ENCODE measurements at places on chromosomes 3 and 15. TPM values are rescaled to one million over a fixed set of nuclear protein-coding genes. Genes with fewer than 3 reads are reported as not detected.

DNA sequence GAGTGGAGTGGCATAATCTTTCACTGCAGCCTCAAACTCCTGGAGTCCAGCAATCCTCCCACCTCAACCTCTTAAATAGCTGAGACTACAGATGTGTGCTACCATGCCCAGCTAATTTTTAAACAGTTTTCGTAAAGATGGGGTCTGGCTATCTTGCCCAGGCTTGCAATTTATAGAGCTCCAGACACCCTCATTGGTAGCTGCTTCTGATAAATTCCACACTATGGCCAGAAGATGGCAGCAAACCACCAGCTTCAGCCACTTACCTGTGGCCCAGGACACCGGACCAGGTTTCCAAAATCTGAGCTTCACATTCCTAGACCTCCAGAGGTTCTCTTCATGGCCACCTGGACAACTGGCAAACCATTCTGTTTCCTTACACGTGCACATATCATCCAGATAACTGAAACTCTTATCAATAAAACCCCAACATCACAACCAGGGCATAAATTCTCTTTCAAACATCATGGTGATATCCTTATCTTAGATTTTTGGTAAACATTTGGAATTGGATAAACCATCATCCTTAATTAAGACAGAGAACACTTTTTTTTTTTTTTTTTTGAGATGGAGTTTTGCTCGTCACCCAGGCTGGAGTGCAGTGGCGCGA is 28.9 kb downstream of the FBXW12 start:
- peak; percentile 49 for DNase-seq
- H3K36me3 ChIP-seq = no peaks in the 10 kb centered on the region
- H3K4me3 ChIP-seq = no peak overlapping the region
- no peaks in the 10 kb centered on the region for H3K4me1 ChIP-seq
- no peak overlapping the region for H3K27ac ChIP-seq

DNA sequence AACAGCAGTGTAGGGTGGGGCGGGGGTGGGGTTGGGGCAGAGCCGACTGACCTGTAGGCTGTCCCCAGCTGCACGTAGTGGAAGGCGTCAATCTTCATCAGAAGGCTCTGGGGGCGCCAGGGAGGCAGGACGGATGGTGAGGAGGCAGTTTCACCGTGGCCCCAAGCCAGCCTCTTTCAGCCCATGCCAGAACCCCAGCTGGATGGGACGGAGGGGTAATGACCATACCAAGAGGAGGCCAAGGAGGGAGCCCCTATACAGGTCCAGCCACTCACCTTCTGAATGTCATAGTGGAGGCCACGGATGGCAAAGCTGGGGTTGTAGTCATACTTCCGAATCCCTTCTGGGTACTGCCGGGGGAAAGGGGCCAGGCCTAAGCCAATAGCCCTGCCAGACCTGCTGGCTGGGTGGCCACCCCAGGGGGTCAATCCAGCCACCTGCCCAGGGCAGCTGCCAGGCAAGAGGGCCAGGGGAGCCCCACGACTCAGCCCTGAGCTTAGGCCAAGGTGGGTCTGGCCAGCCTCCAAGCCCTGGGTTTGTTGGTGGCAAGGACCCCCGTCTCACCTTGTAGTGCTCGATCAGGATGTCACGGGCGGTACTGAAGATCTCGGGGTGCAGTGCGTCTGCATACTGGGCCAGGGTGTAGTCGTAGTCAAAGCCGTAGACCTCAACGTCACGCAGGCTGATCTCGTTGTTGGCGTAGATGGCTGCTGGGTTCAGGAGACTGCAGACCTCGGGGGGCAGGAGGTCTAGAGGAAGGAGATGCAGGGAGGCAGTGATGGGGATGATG is 4.9 kb downstream of the NT5DC2 start:
- peak; percentile 28 for DNase-seq
- H3K27ac ChIP-seq = peak overlapping the region; percentile 92
- no peaks in the 10 kb centered on the region for H3K27me3 ChIP-seq
- peaks cover 47% of the 10 kb centered on the region for H3K36me3 ChIP-seq
- peaks cover 73% of the 10 kb centered on the region for H3K4me1 ChIP-seq

GRCh38 chr15:72796515-72797337 is 13.2 kb upstream of the ADPGK start:
- peak; percentile 33 for DNase-seq
- no peaks in the 10 kb centered on the region for H3K4me1 ChIP-seq
- H3K27ac ChIP-seq = no peak overlapping the region
- H3K36me3 ChIP-seq = no peaks in the 10 kb centered on the region

- no peaks in the 10 kb centered on the region for H3K27me3 ChIP-seq
- H3K36me3 ChIP-seq = peaks cover 77% of the 10 kb centered on the region
- H3K4me3 ChIP-seq = no peak overlapping the region
- H3K27ac ChIP-seq = no peak overlapping the region
- DNase-seq = no peak
These were observed 16.8 kb downstream of the RBSN start for GRCh38 chr3:15081960-15082664.

- H3K27me3 ChIP-seq = no peaks in the 10 kb centered on the region
- no peak for DNase-seq
- H3K4me3 ChIP-seq = no peak overlapping the region
- H3K27ac ChIP-seq = no peak overlapping the region
These were observed 553.8 kb upstream of the SGO1 start for GRCh38 chr3:20739814-20740213.

DNA sequence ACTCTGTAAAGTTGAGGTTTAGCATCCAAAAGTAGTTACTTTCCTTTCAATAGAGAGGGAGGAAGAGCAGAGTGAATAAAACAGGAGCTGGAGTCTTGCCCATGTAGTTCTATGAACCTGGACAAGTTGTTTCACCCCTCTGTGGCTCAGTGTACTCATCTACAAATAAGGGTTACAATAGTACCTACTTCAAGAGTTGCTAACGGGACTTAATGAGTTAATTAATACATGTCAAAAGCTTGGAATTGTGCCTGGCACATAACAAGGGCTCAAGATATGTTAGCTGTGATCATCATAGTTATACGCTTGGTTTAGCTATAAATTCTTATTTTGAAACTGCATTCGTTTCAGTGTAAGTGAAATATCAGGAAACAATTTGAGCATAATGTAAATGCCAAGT is 388.5 kb upstream of the THBS1 start:
- no peak overlapping the region for H3K4me3 ChIP-seq
- H3K4me1 ChIP-seq = peaks cover 5% of the 10 kb centered on the region
- no peaks in the 10 kb centered on the region for H3K36me3 ChIP-seq
- no peak for DNase-seq
- H3K27me3 ChIP-seq = no peaks in the 10 kb centered on the region

- H3K4me3 ChIP-seq = no peak overlapping the region
- H3K4me1 ChIP-seq = no peaks in the 10 kb centered on the region
- no peak overlapping the region for H3K27ac ChIP-seq
- no peak for DNase-seq
- H3K27me3 ChIP-seq = no peaks in the 10 kb centered on the region
- H3K36me3 ChIP-seq = no peaks in the 10 kb centered on the region
These were observed 104.8 kb downstream of the CORO2B start for GRCh38 chr15:68683551-68683950.

DNA sequence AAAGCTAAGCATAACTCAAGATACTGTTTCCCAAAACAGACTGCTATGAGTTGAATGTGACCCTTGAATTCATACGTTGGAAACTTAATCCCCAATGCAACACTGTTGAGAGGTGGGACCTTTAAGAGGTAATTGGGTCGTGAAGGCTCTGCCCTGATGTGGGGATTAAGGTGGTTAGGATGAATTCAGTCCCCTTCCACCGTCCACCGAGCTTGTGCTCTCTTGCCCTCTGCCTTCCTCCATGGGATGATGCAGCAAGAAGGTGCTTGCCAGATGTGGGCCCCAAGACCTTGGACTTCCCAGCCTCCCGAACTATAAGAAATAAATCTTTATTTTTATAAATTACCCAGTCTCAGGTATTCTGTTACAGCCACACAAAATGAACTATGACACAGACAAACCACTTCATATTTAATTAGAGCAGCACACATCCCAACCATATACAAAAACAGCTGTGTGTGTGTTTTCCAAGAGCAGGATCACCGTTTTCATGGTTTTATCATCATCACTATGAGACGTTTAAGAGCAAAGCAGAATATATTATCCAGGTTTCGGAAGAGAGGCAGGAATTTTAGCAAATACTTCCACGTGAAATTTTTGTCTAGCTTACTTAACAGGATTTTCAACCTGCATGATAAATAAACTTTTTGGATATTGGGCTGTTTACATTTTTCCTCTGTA is 61.2 kb downstream of the CD200R1L start:
- no peak overlapping the region for H3K4me3 ChIP-seq
- DNase-seq = no peak
- H3K27ac ChIP-seq = no peak overlapping the region

- no peaks in the 10 kb centered on the region for H3K4me1 ChIP-seq
- no peaks in the 10 kb centered on the region for H3K27me3 ChIP-seq
- no peak overlapping the region for H3K27ac ChIP-seq
- H3K4me3 ChIP-seq = no peak overlapping the region
- no peaks in the 10 kb centered on the region for H3K36me3 ChIP-seq
- no peak for DNase-seq
These were observed 665.0 kb downstream of the PDCD6IP start for GRCh38 chr3:34463414-34463813.

DNA sequence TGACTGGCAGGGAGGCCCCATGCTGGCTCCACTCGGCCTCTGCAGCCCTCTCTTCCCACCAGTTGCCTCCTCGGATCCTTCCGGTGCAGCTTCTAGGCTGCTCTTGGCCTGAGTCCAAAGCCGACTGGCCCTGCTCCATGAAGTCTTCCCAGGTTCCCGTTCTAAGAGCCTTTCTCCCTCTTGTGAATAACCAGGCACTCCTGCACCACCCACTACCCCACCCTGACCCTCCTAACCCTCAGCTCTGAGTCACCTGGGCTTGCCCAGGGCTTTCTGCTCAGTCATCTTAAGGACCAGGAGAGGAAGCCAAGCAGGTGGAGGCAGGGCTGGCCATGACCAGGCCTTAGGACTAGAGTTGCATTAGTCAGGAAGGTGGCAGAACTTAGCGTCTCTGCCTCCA is 28.1 kb upstream of the CNBP start:
- no peak overlapping the region for H3K27ac ChIP-seq
- no peaks in the 10 kb centered on the region for H3K27me3 ChIP-seq
- no peaks in the 10 kb centered on the region for H3K36me3 ChIP-seq
- H3K4me1 ChIP-seq = peaks cover 10% of the 10 kb centered on the region
- DNase-seq = peak; percentile 40

DNA sequence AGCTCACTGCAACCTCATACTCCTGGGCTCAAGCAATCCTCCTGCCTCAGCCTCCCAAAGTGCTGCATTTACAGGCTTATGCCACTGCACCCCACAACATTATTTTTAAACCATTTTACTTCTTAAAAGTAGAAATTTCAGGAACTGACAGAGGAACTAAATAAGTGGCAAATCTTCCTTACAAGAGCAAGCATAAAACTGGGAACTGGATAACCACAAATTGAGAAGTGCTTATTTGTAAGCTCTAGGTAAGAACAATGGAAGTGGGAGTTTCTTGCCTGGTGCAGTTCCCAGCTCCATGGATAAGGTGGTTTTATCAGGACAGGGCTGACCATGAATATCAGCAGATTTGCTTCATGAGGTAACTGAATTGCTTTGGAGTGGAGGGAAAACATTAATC is 655.2 kb downstream of the DIPK2A start:
- no peaks in the 10 kb centered on the region for H3K4me1 ChIP-seq
- no peak overlapping the region for H3K4me3 ChIP-seq
- DNase-seq = no peak
- no peaks in the 10 kb centered on the region for H3K27me3 ChIP-seq
- H3K36me3 ChIP-seq = no peaks in the 10 kb centered on the region

GRCh38 chr3:153573481-153573880 is 411.5 kb downstream of the RAP2B start:
- DNase-seq = no peak
- no peaks in the 10 kb centered on the region for H3K36me3 ChIP-seq
- no peaks in the 10 kb centered on the region for H3K4me1 ChIP-seq
- H3K27me3 ChIP-seq = no peaks in the 10 kb centered on the region
- H3K4me3 ChIP-seq = no peak overlapping the region

The CCR8 gene
- total RNA-seq = not detected

The CILP gene
- total RNA-seq = 10.0 TPM

The RHOV gene
- not detected for total RNA-seq

The HMG20A gene
- total RNA-seq = 22.6 TPM

The LRRIQ4 gene
- not detected for total RNA-seq

The GOLGA8G gene
- not detected for total RNA-seq
